Cortex of kidney (tissue), 1 donor: ENCODE measurements at places on chromosomes 13 and 19.

DNA sequence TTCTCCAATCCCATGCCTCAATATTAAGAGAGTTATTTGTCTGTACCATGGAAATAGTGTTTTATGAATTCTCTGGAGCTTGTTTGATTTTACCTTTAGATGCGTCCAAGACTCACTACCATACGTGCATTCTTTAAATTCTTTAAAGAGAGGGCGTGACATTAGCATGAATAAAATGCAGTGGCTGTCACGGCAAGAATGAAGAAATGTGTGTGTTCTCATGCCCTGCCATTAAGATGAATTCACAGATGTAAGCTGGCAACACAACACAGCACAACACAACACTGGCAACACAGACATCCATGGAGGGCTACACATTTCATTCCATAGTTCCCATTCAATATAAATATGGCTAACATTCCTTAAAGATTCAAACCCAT lies 213.4 kb downstream of the ENOX1 start:
- DNase-seq: no peak

GRCh38 chr19:7645163-7645562 lies 8.3 kb downstream of the STXBP2 start:
- no peak for DNase-seq

GRCh38 chr19:53521373-53522202 lies 16.4 kb upstream of the ZNF331 start:
- no peak for DNase-seq

- DNase-seq: no peak
Observed at GRCh38 chr13:77325371-77325980, 1.4 kb downstream of the MYCBP2 start.

DNA sequence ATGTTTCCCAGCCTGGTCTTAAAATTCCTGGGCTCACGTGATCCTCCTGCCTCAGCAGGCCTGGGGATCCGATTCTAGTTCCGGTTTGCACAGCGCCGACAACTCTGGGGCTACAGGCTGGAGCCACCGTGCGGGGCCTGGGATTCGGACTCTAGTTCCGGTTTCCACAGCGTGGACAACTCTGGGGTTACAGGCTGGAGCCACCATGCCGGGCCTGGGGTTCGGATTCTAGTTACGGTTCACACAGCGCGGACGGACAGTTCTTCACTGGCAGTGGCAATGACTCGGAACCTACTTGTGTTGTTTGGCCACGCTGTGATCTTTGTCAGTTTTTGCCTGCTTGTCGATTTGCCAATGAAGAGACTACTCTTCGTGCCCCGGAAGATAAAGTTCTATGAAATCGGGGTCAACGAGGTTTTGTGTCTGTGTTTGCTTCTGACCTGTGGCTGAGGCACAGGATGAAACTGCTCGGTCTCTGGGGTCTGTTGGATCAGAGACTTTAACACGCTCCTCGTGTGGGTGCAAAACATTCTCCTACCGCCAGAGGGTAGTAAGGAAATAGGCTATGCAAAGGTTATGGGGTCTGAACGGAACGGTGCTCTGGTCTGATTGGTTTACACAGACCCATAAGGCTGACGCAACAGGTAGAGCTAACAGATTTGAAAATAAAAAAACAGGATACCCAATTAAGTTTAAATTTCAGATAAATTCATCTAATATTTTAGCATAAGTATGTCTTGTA lies 12.1 kb upstream of the ZSCAN1 start:
- DNase-seq: no peak

DNA sequence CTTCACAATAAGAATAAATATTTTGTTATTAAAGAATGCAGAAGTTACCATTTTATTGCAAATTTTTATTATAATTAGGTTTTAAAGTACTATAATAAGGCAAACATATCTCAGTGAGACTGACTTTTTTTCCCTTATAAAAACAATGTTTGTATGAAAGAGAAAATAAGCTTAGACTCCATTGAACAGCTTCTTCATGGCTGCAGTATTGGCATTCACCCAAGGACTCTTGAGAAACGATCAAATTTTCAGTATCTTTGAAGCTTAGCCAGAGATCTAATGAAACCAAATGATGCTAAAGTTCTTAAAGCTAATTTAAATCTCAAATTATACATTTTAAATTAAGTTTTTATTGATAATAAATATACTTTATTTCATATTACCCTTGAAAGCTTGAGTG lies 128.3 kb downstream of the GGACT start:
- no peak for DNase-seq

- DNase-seq: no peak
Observed at GRCh38 chr19:21603431-21604231, 98.2 kb downstream of the ZNF429 start.

DNA sequence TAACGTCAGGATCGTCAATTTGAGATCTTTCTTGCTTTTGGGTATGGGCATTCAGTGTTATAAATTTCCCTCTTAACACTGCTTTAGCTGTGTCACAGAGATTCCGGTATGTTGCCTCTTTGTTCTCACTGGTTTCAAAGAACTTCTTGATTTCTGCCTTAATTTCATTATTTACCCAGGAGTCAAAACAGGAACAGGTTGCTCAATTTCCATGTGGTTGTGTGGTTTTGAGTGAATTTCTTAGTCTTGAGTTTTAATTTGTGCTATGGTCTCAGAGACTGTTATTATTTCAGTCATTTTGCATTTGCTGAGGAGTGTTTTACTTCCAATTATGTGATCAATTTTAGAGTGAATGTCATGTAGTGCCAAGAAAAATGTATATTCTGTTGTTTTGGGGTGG lies 153.1 kb downstream of the PCDH17 start:
- DNase-seq: no peak

GRCh38 chr19:56837004-56837403 lies 3.5 kb downstream of the PEG3 start:
- DNase-seq: no peak

- DNase-seq: no peak
Observed at GRCh38 chr13:112603641-112604225, 15.8 kb upstream of the TUBGCP3 start.

DNA sequence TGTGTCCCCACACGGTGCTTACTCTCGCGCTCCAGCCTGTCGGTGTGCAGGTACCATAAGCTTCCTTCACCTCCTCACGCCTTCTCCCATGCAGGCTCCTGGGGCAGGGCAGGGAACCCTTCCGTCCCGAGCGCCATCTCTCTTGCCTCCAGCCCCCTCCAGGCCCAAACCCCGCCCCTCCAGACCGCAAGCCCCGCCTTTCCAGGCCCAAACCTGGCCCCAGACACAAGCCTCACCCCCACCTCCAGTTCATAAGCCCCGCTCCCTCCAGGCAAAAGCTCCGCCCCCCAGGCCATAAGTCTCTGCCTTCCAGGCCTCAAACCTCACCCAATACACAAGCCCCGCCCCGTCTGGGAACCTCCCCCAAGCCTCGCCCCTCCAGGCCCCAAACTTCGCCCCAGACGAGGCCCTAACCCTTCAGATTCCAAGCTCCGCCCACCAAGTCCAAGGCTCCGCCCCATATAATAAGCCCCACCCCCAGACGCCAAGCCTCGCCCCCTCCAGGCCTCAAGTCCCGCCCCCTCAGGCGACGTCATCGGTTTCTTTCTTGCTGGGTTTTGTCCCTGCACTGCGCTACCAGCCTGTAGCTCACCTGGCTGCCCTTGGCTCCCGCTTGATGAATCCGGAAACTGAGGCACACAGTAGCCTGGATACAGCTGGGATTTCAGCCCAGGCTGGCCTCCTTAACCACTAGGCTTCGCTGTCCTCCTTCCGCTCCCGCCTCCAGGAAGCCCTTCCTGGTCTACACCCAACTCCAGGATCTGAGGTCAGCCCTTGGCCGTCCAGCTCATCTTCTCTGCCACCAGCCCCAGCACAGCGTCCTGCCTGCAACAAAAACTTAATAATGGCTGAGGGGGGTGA lies 16.1 kb downstream of the MKNK2 start:
- DNase-seq: no peak

DNA sequence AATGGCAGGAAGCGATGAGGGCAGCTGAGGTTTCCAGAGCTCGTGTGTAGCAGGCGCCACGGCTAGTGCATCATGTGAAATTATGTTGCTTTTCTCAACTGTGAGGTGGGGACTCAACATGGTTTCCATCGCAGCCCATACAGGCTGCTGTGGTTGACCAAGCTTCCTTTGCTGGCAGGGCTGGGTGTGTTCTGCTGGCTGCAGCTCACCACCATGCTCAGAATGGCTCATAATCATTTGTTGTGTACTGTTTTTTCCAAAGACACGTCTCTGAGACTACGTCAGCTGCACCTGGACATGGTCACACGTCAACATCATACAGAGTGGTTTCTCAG lies 16.1 kb upstream of the RASA3 start:
- DNase-seq: no peak

DNA sequence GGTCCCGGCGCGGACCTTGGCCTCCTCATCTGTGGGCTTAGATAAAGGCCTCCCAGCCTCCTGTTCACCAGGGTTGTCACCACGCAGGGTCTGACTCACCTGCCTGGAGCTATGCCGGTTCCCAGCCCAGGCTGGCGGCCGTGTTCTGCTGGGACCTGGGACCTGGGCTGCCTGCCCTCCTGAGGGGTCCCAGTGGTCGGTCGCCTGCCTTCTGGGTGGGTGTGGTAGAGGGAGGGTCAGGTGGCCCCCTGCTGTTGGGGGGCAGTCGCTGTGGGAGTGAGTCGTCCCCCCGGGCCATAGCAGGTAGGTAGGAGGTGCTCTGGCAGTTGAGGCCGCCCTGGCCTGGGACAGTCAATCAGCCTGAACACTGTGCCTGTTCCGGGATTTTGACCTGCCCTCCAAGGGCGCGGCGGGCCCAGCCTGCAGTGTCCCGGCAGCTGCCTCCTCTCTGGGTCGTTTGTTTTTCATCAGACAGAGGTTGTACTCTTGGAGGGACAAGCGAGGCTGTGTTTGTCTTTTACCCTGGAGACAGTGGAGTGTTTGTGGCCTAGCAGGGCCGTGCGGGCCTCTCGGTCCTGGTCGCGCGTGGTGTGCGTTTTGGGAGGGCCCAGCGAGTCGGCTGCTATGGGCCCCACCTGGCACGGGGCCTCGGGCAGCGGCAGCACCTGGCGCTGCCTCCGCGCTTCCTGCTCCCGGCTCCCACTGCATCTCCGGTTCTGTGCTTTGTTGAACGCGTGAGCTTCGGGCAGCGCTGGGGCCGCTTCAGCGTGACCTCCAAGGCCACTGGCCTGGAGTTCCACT lies 2.6 kb downstream of the ADAT3 start:
- no peak for DNase-seq

DNA sequence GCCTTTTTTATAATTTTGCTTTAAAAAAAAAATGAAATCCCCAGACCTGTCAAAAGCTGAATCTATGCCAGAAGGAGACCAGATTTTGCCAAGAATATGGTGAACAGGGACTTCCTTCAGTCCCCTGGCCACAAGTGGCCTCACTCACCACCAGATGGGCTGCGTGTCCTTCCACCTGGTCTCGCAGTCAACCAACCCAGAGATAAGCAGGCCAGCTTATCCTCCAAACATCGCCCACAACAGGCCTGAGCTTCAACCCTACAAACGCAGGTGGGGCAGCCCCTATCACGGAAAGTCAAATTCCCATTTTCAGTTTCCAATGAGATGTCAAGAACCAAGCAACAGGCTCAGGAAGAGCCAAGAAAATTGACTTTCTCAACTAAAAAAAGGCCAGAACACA lies 30.5 kb downstream of the STK24 start:
- no peak for DNase-seq

DNA sequence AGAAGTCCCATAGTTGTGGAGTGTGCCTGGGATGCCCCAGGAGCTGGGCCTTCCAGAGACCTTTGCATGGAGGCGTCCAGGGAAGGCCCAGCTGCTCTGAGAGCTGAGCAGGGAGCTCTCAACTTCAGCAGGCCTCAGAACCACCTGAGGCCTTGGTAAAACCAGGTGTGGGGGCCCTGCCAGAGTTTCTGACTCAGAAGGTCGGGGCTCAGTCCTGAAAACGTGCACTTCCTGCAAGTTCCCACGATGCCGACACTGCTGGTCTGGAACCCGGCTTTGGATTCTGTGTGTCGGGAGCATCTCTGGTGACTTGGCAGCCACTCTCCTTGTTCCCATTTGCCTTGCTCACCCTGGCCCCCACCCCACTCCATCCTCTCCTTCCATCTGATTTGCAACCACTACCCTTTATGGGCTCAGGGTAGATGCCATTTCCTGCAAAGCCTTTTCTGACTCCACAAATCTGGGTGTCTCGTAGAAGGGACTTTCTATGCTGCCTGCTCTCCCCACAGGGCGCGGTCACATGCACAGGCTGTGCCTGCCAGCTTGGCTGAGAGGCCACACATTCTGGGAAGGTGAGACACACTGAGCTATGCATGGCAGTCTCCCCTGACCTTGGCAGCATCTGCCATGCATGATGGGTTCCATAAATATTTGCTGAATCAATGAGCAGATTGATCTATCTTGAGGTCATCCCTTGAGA lies 244.7 kb downstream of the COL4A1 start:
- no peak for DNase-seq

- no peak for DNase-seq
Observed at GRCh38 chr13:27449081-27449603, 1.2 kb downstream of the MTIF3 start.

- DNase-seq: no peak
Observed at GRCh38 chr13:101703081-101703480, 250.6 kb downstream of the ITGBL1 start.

- no peak for DNase-seq
Observed at GRCh38 chr13:39561971-39562370, 41.0 kb downstream of the LHFPL6 start.

DNA sequence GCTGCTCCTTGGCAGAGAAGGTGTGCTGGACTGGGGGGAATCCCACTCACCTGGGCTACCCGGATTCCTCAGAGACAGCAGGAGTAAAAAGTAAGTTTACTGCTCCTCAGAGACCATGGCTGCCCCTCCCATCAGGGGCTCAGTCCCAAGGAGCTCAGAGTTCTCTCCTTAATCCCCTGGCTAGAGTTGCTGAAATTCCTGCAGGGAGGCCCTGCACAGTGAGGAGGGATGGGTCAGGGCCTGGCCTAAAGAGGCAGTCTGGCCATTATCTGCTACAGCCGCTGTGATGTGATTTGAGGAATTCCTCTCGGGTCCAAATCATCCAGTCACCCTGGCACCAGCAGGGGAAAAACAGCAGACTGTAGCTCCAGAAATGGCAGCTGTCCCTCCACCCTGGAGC lies 502.5 kb downstream of the PCDH17 start:
- DNase-seq: no peak

DNA sequence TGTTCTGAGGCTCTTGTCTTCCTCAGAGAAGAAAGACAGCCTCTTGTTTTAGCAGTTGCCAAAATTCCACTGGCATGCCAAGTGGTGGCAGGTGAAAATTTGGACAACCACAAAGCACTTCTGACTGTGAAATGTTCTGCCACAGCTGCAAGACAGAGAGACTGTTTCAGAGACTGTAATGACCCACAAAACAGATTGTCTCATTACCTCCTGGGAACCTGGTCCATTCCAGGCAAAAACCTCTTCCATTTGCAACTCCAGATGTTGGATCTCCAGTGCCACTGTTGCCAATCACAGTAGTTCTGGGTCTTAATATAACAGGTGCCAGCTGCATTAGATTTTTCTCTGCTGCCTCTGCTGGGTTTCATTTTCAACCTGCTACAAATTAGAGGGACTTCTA lies 911.5 kb downstream of the UQCRFS1 start:
- no peak for DNase-seq

- DNase-seq: no peak
Observed at GRCh38 chr13:45332831-45333219, 8.2 kb downstream of the TPT1 start.
